Cerebellar nuclear complex (tissue), 1 donor: ENCODE measurements at places on chromosomes 3 and 15.

- DNase-seq, result no peak
These were observed 68.4 kb downstream of the CRTC3 start for GRCh38 chr15:90598031-90598577.

DNA sequence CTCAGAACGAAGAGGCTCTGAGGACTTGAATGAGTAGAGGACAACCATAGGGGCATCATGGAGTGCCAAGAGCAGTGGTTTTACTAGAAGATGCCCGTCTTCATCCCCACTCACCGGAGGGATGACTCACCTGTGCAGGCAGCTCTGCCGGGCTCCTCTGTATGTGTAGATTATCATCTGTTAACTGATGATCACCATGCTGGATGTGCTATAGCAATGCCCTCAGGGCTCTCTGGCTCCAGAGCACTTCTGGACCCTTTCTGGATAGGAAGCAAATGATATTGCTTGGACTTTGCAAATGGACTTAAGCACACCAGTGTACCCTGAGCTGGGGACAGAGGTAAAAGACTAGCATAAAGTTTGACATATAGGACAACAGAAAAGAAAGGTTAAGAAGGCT is 10.2 kb upstream of the TGFBR2 start:
- no peak for DNase-seq

GRCh38 chr15:31997711-31998110 is 32.6 kb upstream of the CHRNA7 start:
- no peak for DNase-seq

DNA sequence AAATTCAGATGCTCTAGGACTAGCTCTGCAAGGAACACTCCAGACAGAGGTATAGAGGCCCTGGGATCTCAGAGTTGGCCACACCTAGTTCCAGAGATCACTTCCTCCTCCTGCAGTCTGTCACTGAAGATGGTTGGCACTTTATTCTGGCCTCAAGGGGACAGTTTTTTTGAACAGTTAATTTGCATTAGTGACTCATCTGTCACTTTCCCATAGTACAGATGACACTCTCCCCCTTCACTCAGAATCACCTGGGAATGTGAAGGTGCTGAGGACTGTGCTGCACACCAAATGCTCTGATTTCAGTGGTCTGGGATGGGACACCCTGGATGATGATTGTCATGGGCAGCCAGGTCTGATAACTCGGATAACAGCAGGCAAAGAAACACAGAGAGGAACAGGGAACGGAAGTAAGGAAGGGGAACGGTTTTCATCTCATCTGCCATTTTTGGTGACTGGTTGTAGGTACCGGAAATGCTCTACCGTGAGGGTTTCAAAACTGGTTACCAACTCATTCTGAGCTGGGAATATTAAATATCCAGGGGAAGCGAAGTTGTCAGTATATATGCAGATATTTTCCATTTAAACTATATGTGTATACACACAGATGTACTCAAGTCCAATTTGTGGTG is 232.5 kb upstream of the ST8SIA2 start:
- DNase-seq, result no peak

GRCh38 chr3:150235799-150236198 is 172.3 kb upstream of the TSC22D2 start:
- no peak for DNase-seq

DNA sequence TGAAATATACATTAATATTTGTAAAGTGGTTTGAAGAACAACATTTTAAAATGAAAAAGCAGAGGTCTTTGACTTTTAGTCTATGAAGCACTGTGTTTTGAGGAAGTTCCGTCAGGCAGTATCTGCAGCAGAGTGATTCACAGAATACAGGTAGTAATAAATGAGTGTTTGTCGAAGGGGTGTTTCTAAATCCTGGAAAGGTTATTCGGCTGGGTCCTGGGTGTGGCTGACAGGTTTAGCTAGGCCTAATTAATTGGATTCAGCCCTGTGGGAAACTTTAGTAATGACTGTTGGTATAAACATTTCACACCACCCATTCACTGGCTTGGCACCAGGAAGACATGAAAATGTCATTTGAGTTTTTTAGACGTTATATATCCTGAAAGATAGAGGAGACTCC is 51.3 kb downstream of the TIPARP start:
- no peak for DNase-seq

DNA sequence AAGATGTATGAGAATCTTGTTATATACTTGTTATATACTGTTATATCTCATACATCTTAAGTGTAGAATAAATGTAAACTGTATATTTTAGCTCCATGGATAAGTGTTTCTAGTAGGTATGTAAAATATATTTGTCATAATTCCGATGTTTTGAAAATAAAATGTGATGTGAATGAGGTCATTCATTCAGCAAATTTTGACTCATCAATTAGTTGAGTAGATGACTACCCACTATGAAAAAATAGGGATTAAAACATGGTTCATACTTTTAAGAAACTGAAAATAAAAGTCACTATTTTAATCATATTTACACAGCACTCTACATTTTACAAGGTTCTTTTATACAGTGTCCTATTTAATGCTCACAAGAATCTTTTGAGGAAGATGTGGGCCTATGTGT is 28.4 kb upstream of the CNTN3 start:
- DNase-seq, result no peak

- no peak for DNase-seq
These were observed 71.1 kb upstream of the IMPG2 start for GRCh38 chr3:101391413-101391950.

DNA sequence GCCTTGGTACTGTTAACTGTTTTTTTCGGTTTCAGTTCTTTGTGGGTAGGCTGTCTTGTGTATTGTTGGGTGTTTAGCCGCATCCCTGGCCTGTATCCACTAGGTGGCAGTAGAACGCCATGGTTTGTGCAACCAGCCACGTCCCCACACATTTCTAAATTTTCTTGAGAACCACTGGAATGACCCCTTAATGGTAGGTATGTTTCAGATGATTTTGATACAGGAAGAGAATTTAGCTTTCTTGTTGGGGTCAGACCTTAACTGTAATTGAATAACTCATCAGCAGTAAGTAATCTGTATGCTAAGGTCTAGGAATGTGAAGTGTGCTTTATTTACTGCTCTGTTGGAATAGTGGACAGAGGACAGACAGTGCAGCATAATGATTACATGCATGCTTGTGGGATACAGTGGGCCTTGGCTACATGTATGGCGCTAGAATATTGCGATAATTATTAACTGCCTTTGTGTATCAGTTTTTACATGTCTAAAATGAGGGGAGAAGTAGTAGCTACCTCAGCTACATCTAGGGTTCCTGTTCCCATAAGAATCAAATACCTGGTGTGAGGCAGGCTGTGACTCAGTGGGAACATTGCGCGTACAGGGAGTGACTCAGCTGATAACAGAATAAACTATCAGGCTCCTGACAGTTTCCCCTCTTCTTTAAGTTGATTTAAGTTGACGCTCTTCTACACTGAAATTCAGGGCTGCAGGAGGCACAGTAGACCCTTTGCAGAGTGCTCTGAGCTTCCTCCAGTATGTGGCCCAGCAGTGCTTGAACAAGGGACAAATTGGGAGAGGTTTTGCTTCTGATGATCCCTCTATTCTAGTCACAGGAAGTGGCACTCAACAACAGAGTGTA is 25.0 kb upstream of the GPR171 start:
- DNase-seq, result no peak

- no peak for DNase-seq
These were observed 192.4 kb upstream of the PEX5L start for GRCh38 chr3:180229113-180229512.

DNA sequence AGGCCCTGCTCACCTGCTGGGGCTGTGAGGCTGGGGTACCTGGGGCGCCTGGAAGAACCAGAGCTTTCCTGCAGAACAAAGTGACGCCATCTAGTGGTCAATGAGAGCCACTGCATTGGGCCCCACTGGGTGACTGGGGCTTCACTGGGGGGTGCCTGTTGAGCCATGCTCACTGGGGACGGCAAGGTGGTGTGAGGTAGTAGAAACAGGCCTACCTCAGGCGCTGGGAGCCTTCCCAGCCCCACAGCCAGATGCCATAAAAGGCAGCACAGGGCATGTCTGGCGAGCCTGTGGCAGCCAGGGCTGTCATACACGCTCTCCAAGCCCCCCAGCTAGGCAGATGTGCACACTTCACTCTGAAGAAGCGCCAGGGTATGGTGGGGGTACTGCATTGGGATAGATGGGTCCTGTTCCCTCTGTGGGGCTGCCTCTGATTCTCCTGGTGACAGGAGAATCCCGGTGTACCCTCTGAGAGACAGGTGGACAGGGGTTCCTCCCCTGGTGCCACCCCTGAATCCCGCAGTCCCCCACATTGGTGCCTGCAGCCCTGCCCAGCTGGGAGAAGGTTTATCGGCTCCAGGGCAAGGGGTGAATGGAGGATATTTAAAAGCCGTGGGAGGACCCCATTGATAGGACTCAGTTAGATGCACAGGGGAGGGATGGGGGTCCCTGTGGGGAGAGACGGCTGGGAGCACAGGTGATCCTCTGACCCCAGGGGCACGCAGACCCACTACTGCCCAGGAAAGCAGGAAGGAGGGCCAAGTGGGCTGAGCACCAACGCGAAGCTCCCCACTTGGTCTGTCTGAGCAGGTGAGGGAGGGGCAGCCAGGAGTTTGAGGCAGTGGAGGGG is 178.8 kb downstream of the NSMCE3 start:
- no peak for DNase-seq

- no peak for DNase-seq
These were observed 99.2 kb upstream of the MLF1 start for GRCh38 chr3:158471639-158472294.

GRCh38 chr3:96915445-96915844 is 101.1 kb downstream of the EPHA6 start:
- no peak for DNase-seq

DNA sequence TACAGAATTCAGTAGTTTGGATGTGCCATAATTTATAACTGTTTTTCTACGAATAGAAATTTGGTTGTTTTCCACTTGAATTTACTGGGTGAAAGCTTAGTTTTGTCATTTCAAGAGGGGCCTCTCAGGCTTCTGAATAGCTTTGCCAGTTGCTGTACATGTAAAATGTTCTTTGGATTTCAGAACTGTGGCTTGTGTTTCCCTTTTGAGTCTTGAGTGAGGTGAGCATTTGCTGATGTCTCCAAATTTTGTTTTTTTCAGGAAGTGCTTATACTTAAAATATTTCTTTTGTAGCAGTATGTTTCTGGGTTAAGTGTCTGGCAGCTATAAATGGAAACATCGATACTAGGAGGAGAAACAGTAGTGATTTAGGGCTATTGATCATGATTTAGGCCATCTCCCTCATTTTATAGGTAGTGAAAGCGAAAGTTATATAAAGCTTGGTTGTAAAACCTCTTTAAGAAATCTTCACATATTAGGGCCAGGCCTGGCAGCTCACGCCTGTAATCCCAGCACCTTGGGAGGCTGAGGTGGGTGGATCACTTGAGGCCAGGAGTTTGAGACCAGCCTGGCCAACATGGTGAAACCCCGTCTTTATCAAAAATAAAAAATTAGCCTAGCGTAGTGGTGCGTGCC is 9.2 kb upstream of the TRAK1 start:
- DNase-seq, result no peak

- no peak for DNase-seq
These were observed 36.3 kb downstream of the MLH1 start for GRCh38 chr3:37029516-37030163.

- DNase-seq, result no peak
These were observed 41.1 kb downstream of the TSC22D2 start for GRCh38 chr3:150449169-150449721.

DNA sequence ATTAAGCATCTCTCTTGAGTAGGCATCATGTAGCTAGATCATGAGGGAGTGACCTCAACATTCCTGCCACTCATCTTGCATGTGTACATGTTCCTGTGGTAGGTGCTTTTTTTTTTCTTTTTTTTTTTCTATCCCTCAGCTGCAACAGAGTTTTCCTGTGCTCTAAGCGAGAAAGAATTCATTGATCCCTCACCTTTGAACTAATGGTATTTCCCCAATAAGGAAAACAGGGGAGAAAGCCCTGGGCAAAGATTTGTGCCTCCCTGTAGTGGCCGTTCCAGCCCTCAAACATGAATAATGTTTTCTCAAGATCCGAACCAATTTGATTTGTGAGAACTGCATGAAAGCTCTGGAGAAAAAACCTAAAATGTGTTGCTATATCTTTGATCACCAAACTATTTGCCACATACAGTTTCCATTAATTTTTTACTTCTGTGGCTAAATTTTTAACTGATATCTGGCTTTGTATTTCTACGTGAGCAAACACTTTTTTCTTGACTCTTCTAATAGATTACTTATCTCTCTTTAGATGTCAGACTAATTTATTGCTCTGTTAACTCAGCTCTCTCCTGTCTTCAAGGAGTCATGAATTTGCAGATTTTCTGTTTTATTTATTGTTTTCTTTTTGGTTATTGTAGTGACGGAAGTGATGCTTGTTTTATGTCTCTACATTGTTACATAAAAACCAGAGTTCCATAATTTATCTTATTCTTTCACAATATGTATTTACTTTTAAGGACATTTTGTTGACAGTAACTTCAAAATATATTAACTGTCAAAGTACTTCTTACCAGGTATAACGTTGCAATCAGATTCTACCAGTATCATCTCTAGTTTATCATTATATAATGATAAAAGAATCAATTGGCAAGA is 1396.5 kb downstream of the OTOL1 start:
- no peak for DNase-seq

DNA sequence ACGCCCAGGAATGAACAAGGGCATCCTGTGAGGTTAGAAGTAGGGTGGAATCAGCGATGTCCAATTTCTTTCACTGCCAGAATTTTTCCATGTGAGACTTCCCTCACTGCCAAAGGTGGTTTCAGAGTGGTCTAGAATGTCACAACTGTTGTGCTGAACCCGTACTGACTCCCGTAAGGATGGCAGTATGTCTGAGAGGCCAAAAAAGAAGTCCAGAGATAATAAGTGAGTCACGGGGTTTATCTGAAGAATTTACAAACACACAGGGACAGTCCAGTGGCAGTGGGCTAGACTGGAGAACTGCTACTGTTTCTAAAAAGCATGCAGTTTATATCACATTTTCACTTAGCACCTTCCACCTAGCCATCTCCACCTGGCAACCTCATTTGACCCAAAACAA is 160.6 kb upstream of the ATP10A start:
- DNase-seq, result no peak

DNA sequence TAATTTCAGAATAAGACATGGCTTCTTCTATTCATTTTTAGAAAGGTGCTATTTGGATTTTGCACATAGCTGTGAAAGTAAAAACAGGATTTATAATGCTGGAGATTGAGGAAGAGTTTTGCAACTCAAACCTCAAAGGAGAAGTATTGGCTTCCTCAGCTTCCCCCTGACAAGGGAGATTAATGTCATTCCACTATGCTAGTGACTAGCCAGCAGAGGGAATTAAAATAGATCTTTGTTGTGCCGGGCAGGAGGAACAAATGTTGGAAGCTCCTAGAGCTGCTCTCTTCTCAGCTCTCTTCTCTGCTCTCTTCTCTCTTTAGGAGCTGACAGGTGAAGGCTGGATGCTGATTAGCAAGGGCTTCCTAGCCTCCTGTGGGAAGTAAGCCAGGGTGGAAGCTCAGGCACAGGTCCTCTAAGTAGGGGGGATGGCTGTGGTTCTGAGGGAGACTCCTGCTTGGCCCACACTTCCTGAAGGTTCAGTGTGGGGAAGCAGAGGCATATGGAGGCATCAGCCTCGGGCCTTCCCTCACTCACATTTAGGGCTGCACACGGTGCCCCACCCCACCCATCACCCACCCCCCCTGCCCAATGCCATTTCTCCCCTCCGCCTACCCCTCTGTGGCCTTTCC is 29.6 kb downstream of the CX3CR1 start:
- DNase-seq, result no peak

- DNase-seq, result no peak
These were observed 15.3 kb downstream of the TLE3 start for GRCh38 chr15:70082281-70082900.
